CD8-positive, alpha-beta T cell (primary cell): ENCODE measurements at places on chromosomes 1 and 21.
A peak's percentile ranks its signal among the peaks of the same experiment; 100 is the strongest.

DNA sequence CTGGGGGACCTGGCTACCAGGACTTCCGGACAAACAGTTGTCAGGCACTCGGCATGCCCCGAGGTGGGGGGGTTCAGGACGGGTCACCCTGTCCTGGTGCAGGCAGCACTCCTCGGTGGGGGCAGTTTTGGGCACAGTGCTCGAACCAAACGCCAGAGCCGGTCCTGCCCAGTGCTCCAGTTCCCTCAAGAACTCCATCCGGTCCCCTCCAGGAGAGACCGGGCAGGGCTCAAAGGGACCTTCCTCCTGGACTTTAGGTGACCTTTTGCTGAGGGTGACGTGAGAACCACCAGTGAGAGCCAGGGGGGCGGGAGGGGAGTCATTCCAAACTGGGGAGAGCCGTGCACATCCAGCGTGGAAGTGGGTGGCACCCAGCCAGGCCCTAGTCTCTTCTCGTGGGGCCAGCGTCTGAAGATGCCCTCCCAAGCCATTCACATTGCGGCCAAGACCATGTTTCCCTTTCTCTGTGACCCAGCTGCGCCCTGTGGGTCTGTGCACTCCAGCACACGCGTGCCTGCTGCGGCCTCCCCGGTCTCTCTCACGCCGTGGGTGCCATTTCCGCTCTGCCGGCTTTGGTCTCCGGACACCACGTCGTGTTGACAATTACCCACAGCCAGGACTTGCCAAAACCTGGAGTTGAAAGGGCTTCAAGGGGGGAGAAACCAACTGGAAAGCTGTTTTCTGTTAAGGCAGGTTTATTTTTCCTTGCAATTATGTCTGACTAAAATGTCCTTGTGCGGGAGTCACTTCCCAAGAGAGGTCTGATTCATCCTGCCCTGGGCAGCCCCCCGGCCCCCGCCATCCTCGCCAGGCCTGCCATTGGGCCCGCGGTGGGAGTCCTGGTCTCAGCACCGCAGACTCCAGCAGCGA, 178.8 kb upstream of the ARHGEF16 start:
- no peak for DNase-seq

DNA sequence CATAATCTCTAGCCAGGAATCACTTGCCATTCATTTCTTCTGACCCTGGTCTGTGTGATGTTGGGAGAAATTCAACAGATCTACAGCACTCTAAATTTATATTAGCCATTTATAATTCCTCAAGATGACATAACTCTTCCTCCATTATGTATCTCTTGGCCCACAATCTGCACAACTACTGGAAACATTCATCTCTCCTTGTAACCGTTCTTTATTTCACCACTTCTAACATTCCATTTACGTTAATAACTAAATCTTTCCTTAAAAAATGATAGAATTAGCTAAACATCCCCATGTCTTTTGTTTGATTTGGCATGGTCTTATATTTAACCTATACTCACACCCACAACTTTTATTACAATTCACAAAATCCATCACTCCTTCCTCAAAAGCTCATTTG, 166.0 kb downstream of the COL11A1 start:
- DNase-seq, result no peak

DNA sequence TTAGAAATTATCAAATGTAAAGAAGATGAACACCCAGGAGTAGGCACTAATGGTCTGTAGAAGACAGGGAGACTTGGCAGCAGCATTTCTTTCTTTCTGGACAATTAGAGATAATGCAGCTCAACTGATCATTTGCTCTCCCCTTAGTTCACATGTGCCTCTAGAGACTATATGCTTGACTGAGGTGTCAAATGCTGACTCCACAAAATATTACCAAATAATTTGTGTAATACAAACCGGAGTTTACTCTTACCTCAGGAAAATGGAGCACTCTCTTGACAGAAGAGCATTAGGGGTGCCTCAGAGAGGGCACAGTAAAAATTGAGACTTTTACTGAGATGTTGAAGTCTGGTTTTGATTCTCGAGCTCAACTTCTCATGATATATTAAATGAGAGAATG, 131.8 kb downstream of the ATP6V1G3 start:
- no peak for DNase-seq

DNA sequence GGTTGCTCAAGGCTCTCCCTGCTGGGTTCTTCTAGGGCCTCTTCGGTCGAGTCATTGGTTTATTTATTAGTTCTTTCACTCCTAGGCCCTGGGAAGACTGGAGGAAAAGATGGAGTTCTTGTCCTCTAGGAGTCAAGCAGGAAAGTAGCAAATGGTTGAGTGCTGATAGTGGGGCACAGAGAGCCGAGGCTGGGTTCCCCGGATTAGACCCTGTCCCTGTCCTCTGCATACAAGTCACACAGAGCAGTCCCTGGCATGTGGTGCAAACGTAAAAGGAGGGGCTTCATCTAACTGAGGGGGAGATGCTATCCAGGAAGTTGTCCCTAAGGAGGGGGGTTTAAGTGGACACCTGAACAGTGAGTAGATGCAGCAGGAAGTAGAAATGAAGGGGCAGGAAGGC, 19.2 kb upstream of the KCNE2 start:
- no peak for DNase-seq

DNA sequence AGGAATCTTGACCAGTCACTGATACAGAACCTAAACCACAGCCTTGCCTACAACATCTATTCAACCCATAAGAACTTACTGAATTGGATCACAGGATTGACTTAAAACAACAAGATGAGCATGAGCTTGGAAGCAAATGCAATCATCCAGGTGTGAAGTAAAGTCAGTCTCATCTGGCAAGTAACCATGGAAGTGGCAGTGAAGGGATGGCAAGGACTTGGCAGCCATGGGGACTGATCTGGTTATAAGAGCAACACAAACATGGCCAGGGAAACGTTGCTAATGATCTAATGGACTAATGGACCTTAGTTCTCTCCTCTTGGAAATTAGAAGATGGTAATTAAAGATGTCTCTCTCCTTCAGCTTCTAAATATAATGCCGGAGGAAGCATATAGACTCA, 133.1 kb downstream of the VAV3 start:
- DNase-seq, result no peak

- DNase-seq, result no peak
Measured at GRCh38 chr1:151143057-151143435, 3.4 kb downstream of the SEMA6C start.

GRCh38 chr1:172662464-172663109, 3.7 kb downstream of the FASLG start:
- DNase-seq, result peak; percentile 91

GRCh38 chr1:202197653-202198365, 4.2 kb downstream of the LGR6 start:
- peak; percentile 14 for DNase-seq
